ENCODE measurements at places on chromosomes 3 and 15.

- no peak for DNase-seq
Observed at GRCh38 chr3:123002100-123002748, 25.3 kb downstream of the SEMA5B start.

DNA sequence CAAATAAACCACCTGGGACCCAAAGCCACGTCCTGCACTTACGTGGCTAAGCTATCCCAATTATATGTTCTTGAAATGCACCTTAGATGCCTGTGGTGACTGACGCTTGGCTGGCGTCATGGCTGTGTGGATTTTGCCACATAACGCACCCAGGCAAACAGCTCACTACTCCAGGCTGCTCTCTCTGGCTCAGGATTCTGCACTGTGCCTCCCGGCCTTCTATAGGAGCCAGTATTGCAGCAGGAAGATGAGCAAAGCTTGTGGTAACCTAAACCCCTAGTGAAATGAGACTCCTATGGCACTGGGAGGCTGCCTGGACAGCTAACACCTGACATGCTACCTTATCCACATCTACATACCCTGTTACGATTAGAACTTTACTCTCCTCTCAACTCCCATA, 179.3 kb downstream of the THRB start:
- no peak for DNase-seq

GRCh38 chr3:97680210-97680609, 84.3 kb upstream of the ARL6 start:
- DNase-seq: no peak

DNA sequence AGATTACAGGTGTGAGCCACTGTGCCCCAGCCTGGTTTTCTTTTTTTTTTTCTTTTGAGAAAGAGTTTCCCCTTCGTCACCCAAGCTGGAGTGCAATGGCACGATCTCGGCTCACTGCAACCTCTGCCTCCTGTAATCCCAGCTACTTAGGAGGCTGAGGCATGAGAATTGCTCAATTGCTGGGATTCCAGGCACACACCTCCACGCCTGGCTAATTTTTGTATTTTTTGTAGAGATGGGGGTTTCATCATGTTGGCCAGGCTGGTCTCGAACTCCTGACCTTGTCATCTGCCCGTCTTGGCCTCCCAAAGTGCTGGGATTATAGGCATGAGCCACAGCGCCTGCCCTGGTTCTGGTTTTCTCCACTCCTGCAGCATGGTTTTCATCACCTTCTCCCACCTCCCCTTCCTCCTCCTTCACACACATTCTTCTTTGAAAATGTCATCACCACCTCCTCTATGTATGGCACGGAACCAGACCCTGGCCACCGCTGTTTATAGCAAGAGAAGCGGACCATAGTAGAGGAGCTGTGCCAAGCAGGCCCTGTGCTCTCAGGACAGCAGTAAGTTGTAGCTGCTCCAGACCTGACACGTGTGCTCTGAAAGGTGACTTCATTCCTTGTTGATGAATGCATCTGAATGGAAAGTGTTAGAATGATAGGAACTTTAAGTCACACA, 14.6 kb upstream of the AHSG start:
- peak; percentile 94 for DNase-seq

DNA sequence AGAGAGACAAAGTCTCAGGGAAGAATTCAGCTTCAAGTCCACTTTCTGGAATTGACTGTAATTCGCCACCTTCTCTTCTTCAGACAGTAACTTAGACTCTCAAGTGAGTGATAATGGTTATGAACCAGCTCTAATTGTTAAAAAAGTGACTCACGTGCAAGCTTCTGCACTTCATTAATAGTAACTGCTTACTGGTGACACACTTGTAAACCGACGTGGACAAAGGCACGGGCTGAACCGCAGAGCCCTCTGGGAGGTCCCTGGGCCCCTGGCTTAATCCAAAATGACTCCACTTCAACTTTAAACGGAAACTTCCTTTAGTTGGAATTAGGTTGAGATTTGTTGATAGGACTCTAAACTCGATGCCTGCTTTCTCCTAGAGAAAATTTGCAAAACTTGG, 17.0 kb downstream of the MUC4 start:
- DNase-seq: no peak

- DNase-seq: peak; percentile 90
Observed at GRCh38 chr15:40893733-40894680, at the start of gene VPS18. Gene VPS18 (plus strand): TSS chr15:40894450. CDS start chr15:40894769, 319 bp downstream.

GRCh38 chr3:122961146-122961545, 66.4 kb downstream of the SEMA5B start:
- no peak for DNase-seq

DNA sequence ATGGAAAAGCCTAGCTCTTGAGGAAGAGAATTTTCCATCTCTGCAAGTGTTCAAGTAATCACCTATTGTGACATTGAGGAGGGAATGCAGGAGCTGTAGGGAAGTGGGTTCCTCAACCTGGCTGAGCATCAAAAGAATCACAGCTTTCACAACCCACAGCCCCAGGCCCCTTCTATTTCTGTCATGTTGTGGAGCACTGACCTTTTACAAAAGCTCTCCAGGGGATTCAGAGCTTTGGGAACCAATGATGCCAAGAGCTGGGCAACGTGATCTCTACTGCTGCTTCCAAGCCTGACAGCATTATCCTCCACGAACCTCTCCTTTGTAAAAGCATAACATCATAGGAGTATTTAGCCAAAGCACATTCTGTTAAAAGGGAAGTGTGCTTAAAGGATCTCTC, 231.1 kb downstream of the ADAMTS9 start:
- no peak for DNase-seq

GRCh38 chr3:43689166-43689565, 1.6 kb upstream of the ABHD5 start:
- no peak for DNase-seq

- DNase-seq: no peak
Observed at GRCh38 chr15:27762471-27762870, 336.6 kb downstream of the OCA2 start.

DNA sequence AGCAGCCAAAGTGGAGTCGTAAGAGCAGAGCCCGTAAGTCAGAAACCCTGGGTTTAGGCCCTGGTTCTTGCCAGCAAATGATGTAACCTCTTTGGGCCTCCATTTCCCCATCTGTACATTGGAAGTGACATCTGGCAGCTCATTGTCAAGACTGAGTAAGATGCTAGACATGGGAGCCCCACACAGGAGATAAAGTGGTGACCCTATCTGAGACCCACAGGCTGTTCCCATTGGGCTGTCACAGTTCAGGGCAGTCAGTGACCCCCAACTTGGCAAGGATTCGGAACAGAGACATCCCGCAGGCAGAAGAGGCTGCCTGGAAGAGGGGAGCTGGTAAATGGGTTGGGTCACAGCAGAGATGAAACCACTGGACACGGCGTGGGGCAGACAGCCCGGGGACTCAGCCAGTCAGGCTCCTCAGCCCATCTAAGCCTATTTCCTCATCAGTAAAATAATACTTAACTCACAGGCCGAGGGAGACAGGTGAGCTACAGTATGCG, 1.8 kb downstream of the CLN6 start:
- DNase-seq: no peak

DNA sequence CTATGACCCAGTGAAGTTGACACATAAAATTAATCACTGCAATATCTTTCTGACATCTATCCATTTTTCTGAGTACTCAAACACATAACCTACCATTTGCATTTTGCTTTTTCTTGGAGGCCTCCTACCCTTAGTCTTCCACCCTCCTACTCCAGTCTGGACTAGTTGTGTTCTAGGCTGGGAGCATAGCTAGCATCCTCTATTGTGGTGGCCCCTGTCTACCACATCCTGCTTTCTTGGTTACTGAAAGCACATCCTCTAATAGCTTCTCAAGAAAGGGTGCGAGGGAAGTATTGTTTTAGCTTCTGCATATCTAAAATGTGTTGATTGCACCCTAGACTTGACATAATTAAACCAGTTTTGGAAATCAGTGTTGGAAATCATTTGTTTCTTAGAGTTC, 176.5 kb downstream of the THSD4 start:
- DNase-seq: no peak

GRCh38 chr3:7947930-7948329, 553.7 kb upstream of the LMCD1 start:
- DNase-seq: no peak

DNA sequence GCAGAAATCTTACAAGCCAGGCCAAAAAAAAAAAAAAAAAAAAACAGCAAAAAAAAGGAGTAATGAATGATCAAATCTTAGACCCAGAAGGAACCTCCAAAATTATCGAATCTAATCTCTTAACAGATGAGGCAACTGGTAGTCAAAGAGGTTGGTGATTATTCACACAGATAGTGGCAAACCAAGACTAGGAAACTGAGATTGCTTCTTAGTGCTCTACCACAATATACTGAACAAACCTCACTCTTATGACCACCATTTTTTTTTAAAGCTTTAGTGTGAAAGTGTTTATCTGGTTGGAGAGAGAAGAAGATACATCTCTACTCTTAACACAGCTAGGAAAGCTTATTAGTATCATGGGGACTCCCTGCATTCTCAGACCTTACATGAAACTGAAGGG, 17.3 kb downstream of the ATOSA start:
- no peak for DNase-seq

DNA sequence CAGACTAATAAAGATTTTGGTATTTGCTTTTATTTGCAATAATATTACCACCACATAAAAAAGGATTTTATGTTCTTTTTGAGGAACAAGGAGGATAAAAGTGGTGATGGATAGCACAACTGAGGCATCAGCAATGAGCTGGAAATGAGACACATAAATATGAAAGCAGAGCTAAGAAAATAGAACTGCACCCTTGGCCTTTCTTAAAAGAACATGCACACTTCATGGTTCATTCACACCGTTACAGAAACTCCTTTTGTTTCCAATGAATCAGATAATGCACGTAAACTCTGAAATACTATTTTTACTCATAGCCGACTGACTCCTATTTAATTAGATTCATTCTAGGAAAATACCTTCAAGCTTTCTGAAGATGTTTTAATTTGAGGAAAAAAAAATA, 19.9 kb upstream of the DPH6 start:
- DNase-seq: no peak

GRCh38 chr3:138718849-138719248, 110.3 kb downstream of the FAIM start:
- no peak for DNase-seq

GRCh38 chr3:51604212-51604611, 65.7 kb downstream of the RAD54L2 start:
- no peak for DNase-seq

- no peak for DNase-seq
Observed at GRCh38 chr15:26260517-26261133, 397.5 kb upstream of the ATP10A start.

GRCh38 chr3:133894353-133895207, 1.1 kb downstream of the RAB6B start:
- no peak for DNase-seq

- DNase-seq: peak; percentile 96
Observed at GRCh38 chr3:155554777-155555451, 190.0 kb downstream of the PLCH1 start.

DNA sequence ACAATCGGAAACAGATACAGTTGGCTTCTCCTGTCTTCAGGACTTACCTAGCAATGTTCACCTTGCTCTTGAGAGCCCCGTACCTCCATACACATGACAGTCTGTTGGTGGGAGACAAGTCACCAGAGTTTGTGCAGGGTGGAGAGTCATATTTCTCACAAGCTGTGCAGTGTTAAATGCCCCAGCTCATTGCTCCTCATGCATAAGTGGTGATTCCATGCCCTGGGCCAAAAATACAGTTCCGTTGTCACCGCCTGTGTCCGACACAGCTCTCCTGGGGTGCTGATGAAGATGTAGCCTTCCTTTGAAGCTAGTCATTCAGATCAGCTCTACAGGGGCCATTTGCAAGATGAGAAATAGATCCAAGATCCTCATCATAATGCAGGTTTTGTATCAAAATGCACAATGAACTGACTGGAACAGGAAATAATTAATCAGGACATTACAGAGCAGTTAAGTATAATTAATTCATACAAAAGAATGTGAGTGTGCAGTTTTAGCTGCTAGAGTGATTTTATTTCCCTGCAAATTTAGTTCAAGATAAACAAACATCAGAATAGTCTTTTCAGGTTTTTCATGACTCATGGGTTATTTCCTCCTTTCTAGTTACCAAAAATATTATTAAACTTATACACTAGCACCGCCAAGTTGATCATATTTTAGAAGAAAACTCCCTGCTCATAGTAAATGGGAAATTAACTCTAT, 66.5 kb downstream of the CD47 start:
- DNase-seq: peak; percentile 87

DNA sequence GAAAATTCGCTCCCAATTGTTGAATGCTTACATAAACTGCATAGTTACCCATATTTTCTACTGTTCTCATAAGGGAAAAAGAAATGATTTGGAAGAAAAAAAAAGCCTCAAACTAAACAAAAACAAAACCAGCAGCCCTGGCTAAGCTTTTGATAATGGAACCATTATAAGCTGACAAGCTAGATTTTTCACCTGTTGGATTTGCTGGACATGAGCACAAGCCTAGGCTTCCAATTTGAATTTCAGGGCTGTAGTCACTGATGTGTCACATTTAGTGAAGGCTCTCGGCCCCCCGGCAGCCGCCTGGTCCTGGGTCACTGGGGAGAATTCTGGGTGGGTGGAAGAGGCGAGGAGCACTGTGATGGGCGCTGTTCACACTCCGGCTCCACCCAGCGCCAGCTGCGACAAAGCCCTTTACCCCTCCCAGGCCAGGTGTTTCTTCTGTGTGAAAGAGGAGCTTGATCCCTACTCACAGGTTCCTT, 4.6 kb downstream of the FBXL22 start:
- DNase-seq: no peak

DNA sequence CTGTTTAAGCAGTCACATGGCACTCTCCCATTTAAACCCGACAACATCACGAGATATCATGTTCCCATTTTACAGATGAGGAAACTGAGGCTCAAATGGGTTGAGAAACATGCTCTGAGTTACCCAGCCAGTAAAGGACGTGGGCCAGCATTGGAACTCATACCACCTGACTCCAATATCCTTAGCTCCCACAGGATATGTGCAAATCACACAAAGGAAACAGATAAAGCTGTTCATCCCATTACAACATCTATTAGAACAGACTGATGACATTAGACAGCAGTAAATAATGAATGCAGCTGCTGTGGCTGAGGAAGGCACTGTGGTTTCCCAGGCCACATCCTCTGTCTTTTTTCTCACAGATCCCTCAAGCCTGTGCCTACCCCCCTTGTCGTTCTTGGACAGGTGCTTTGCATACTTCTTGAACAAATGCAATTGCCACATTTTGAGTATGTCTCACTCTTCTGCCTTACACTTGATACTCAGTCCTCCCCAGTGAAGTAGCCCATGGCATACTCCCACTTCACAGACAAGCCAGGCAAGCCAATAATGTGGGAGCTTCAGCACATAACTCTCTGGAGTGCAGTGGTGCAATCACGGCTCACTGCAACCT, 17.7 kb downstream of the FRMD4B start:
- DNase-seq: peak; percentile 18

- peak; percentile 58 for DNase-seq
Observed at GRCh38 chr15:99409097-99409473, 156.7 kb upstream of the MEF2A start.

- no peak for DNase-seq
Observed at GRCh38 chr3:160115387-160115786, 109.8 kb upstream of the C3orf80 start.
